ENCODE measurements at places on chromosomes 7 and 10.
A peak's percentile ranks its signal among the peaks of the same experiment; 100 is the strongest.

DNA sequence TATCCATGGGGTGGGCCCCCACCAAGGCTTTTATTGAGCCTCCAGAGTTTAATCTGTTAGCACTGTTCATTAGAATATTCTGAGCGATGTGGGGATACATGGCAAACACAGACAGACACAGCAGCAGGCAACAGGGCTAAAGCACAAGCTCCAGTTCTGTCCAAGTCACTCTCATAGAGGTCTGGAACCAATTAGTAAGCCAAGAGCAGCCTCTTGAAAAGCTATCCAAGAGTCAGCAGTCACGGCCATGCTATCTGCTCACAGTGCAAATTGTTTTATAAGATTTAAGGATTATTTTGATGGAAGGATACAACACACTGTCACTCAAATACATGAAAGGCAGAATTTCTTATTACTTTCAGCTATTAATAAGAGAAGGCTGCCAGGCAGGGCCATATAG, 86.4 kb upstream of the DGKB start:
- DNase-seq: no peak

GRCh38 chr7:77657427-77658224, 38.6 kb upstream of the RSBN1L start:
- no peak for DNase-seq

DNA sequence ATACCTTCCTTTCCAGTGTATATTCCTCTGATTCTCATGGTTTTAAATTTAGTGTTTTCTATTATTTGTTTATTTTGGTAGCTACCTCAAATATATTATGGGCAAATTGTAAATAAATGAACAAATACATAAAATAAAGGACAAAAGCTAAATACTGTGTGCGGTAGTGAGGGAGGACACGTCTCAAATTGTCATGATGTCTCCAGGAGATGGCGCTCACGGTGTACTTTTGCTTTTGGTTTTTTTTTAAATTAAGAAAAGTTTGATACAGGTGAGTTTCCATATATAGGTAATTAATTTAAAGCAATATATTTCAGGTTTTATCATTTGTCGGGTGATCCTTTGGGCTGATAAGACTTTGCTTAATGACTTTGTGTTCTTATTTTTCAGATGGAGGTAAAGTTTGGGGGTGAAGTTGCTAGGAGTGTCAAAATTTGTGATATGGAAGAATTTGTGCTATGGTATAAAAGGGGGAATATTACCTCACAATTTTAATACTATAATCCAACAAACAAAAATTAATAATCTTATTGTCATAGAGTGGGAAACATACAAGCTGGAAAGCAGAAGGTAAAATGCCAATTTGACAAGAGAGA, 68.4 kb upstream of the TMEM229A start:
- no peak for DNase-seq

GRCh38 chr7:116365797-116366196, 133.7 kb upstream of the CAV2 start:
- DNase-seq: no peak

GRCh38 chr10:86943316-86944030, 13.9 kb downstream of the MMRN2 start:
- DNase-seq: no peak

GRCh38 chr7:131007439-131008330, 273.7 kb upstream of the KLF14 start:
- DNase-seq: peak; percentile 41

- DNase-seq: no peak
These were observed 26.8 kb upstream of the SORCS3 start for GRCh38 chr10:104614245-104614831.

GRCh38 chr10:61835069-61835945, 66.2 kb upstream of the ARID5B start:
- DNase-seq: no peak

DNA sequence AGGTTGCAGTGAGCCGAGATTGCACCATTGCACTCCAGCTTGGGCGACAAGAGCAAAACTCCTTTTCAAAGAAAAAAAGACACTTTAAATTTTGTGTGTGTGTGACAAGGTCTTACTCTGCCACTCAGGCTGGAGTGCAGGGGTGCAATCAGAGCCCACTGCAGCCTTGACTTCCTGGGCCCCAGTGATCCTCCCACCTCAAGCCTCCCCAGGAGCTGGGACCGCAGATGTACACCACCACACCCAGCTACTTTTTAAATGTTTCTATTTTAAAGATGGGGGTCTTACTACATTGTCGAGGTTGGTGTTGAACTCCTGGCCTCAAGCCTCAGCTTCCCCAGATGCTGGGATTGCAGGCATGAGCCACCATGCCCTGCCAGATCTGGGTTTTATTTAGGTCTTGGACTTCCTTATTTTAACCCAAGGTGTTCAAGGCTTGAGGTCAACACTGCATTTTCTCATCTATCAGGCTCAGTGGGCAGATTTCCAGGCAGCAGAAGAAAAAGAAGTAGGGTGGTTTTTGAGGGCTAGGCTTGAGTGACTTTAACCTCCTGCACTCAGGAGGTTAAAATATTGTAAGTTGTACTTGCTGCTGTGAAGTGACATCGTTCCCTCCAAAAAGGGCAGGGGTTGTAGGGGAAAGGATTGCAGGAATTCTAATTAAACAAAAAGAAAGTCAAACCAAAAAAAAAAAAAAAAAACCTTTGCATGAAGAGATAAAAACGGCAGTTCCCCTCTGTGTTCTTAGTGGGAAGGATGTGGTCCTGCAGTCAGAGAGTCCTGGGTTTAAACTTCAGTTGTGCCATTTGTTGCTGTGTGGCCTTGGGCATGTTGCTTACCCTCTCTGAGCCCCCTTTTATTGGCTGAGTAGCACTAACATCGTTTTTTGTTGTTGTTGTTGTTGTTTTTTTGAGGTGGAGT, 71.5 kb downstream of the CARD11 start:
- no peak for DNase-seq

- no peak for DNase-seq
These were observed 12.1 kb upstream of the SNX13 start for GRCh38 chr7:17952387-17952786.

- no peak for DNase-seq
These were observed 214.5 kb downstream of the TWIST1 start for GRCh38 chr7:18902892-18903291.

GRCh38 chr7:99080679-99081078, 63.2 kb downstream of the SMURF1 start:
- DNase-seq: no peak

DNA sequence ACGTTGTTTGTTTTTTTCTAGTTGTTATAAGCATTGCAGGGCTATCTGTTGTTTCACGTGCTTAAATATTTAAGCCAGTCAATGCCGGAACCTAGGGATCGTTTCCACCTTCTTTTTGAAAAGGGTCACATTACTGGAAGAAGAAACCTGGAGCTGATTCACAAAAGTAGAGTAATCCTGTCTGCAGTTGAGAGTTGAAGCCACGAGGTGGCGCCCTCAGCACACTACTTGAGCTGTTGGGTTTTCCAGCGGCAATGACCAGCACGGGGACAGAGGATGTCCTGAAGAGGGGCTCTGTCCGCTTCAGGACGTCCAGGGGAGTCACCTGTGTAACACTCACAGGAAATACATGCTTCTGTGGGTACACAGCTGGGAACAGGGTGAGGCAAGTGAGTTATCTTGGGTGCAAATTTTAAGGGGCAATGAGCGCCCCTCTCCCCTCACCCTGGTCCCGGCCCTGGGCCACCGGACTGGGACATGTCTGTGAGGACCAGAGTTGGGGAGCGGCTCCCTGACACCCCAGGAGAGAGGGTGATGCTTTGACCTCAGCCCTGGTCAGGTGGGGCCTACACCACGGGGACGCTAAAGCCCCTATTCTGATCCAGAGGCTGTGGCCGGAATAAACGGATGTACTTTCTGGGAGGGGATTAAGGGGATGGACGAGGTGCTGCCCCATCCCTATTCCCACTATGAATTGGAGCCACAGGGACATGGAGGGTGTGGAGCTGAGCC, 26.3 kb upstream of the WDFY4 start:
- peak; percentile 61 for DNase-seq

DNA sequence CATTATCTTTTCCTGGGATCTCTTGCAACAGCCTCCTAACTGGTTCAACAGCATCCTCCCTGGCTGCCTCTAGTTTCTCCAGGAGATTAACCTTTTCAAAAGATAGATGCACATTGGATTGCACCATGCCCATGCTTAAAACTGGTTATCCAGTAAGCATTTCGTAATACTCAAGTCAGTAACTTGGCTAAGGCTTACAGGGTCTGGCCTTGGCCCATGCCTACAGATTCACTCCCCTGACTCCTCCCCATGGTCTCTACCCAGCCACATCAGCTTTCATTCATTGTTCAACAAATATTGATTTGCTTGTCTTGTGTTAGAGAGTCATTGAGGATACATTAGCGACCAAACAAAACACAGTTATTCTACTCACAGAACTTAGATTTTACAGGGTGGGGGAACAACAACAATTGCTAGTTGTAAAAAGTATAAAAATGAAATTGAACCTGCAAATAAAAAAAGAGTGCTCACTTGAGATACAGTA, 1.8 kb upstream of the KIF20B start:
- DNase-seq: no peak

DNA sequence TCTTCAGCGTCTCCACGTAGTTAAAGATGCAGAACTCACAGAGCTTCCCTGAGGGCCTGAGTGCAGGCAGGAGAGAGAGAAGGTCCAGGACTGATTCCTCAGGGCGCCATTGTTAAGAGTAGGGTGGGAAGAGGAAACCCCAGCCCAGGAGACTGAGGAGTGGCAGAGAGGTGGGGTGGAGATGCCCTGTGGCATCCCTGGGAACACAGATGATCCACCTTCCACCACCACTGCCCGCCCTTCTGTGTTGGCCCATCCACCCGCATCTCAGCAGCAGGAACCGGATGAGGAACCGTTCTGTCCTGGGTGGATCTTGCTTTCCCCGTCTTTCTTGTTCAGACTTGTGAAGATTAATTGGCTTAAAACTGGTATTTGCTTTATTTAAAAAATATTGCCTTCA, 48.3 kb downstream of the PFKP start:
- DNase-seq: no peak

DNA sequence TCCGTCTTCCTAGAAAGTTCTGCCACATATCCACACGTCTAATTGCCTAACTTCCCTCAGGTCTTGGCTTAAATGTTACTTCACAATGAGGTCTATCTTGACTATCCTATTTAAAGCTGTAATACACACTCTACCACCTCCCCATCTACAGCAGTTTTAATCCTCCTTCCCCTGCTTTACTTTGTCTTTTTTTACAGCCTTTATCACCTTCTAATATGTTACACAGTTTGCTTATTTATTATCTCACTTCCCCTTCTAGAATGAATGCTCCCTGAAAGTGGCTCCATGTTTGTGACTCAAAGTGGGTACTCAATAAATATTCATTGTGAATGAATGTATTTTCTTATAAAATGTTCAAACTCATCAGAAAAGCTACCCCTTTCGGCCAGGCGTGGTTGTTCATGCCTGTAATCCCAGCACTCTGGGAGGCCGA, 13.6 kb upstream of the MICU1 start:
- no peak for DNase-seq

- no peak for DNase-seq
These were observed 13.3 kb upstream of the PDCD4 start for GRCh38 chr10:110858297-110858934.

- no peak for DNase-seq
These were observed 565.5 kb downstream of the PARD3 start for GRCh38 chr10:34249634-34250033.

DNA sequence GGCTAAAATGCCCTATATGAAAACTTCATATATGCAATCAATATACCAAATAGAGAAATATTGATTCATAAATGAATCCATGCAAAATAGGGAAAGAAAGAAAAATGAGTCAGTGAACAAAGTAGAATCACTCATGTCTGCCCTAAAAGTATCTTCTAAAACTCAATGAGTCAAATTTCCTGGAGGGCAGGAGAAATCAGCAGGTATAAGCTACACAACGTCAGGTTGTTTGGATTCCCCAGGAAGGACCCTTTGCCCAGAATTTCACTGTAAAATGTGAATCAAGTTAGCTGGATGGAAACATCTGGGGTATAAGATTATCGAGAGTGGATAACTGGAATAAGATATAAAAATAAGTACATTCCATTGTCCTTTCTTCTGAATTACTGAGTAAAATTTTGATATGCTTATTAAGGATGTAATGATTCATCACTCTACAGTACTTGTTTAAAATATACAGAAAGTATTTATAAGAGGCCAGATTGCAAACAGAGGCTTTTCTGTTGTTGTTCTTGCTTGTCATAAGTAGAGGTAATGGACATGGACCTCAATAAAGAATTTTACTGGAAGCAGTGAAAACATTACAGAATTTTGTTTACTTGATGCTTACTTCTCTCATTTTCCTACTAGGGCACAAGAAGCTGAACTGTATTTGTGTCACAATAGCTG, 99.0 kb downstream of the AGMO start:
- DNase-seq: no peak

DNA sequence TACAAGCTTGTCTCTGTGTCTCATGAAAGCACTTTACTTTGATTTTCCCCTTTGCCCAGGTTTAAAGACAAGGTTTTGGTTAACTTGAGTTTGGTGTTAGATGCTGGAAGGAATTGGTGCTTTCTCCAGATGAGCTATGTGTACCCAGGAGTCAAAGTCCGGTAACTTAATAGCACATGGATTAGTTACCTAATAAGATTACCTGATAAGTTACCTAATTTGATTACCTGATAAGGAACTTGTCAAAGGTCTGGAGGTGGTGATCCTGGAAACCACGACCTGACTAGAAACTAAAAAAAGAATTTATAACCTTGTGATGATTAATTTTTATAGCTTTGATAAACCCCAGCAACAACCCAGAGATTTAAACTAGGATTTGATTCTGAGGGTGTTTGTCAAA, 269.9 kb upstream of the CACNA2D1 start:
- no peak for DNase-seq

DNA sequence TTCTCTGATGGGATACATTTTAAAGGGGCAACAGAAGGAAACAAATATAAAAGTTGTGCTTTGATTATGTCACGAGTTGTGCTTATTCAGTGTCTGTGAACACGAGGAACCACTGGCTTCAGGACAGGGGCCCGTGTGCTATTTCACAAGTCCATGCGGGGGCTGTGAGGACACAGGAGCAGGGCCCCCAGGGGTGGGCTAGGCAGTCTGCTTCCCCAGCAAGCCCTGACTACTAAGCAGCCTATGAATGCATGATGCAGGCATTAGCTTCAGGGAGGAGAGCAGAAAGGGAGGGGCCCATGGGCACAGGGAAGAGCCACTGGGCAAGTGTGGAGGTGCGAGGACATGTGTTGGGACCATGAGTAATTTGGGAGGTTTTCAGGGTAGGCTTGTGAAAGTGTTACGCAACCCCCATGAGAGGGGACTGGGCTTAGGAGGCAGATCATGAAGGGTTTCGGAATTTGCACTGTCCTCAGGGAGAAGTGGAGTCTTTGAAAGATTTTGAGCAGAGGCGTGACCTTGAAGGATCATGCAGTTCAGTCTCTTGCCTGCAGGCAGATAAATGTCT, 424.9 kb downstream of the CALN1 start:
- DNase-seq: no peak

GRCh38 chr10:121036431-121036830, 185.3 kb downstream of the WDR11 start:
- DNase-seq: no peak

GRCh38 chr10:34967335-34967880, 122.7 kb downstream of the CUL2 start:
- DNase-seq: no peak

- no peak for DNase-seq
These were observed 54.1 kb upstream of the ANTXRL start for GRCh38 chr10:46232666-46233065.

Data from activated T-cell treated with anti-CD3 and anti-CD28 coated beads, Interleukin-2, amount 50 U/mL, for 1 hour (primary cell).